ENCODE measurements at places on chromosomes 5 and 9.

DNA sequence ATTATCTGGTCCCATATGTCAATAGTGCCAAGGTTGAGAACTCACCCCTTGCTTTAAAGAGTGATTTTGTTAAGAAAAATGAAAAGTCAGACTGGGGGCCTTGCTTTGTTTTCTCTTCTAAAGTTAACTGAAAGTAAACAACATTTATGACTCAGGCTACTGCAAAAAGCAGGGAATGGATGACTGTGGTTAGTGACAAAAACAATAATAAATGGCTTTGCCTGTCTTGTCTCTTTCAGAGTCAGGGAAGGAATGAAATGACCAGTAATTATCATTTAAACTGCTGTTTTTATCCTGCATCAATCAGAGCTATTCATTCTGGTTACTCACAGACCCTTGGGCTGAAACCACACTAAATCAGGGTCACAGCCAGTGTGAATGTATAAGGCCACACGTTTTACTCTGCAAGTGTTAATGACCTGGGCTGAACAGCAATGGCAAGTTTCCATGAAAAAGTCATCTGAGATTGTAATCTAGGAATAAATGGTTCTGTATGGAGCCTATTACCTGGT lies 112.2 kb downstream of the ZNF608 start:
- DNase-seq = no peak

GRCh38 chr5:141982626-141983025 lies 13.7 kb downstream of the RNF14 start:
- DNase-seq = no peak

DNA sequence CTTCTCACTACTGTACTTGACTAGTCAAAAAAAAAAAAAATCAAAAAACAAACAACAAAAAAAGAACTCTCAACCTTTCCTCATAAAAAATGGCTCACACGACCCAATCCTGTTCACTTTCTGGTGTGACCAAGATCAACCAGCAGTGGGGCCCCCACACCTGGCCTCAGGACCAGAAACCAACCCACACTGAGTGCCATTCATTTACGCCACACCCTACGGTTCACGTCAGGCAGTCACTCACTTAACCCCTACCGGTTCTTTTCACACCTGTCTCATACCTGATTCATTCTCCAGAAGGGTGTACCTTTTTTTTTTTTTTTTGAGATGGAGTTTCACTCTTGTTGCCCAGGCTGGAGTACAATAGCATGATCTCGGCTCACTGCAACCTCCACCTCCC lies 5.7 kb downstream of the SUSD1 start:
- no peak for DNase-seq

GRCh38 chr5:33513462-33514185 lies 72.9 kb downstream of the TARS1 start:
- DNase-seq = no peak

DNA sequence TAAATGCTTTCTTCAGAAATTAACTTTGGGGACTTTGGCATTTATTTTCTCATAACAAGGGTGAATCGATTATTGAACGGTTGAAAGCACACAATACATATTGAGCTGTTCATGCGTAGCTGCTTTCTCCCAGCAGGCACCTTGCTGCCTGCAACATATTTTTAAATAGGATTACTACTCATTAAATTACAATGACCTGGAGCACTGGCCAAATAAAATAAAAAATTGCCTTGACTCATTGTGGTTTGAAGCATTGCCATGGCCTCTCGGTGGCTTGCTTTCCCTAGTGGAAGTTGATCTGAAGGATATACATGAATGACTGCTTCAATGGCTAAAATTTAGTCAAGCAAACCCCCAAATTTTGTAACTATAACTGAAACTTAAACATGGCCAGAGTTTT lies 181.6 kb upstream of the NUDT12 start:
- DNase-seq = no peak

Data from NCI-H524 treated with DMSO at 0.1 percent for 48 hours (cell line).